ENCODE measurements at places on chromosomes 12 and 14.

DNA sequence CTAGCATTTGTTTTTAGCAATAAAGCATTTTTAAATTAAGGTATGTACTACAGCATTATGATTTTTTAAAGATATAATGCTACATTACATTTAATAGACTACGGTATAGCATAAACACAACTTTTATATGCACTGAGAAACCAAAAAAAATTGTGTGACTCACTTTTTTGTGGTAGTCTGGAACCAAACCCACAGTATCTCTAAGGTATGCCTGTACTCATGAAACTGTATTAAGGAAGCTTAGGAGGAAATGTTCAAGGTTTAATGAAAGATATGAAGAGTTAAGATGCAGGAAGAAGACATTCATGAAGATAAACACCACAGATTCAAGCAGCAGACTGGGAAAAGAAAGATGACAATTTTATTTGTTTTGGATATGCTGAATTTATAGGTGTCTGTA lies 51.7 kb downstream of the PPP1R12A start:
- DNase-seq: no peak

DNA sequence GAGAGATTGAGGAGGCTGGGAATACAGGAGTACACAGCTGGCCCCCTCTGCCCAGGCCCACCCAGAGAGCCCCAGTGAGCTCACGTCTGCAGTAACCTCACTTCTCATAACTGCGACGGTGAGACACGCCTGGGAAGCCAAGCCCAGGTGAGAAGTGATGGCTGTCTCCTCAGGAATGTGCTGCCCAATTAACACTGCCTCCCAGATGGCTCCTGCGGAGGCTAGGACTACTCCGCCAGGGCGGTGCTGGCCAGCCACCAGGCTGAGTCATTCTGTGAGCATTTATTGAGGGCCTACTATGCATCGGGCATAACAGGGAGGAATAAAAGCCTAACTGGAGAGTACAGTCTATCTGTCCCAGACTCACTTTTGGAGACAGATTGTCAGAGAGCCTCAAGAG lies 9.3 kb upstream of the TMEM106C start:
- DNase-seq: no peak

GRCh38 chr12:53695152-53696145 lies 19.6 kb upstream of the ATP5MC2 start:
- DNase-seq: no peak

- DNase-seq: no peak
Measured at GRCh38 chr12:94165670-94166364, 17.4 kb downstream of the PLXNC1 start.
